ENCODE measurements at places on chromosomes 11 and 22.

DNA sequence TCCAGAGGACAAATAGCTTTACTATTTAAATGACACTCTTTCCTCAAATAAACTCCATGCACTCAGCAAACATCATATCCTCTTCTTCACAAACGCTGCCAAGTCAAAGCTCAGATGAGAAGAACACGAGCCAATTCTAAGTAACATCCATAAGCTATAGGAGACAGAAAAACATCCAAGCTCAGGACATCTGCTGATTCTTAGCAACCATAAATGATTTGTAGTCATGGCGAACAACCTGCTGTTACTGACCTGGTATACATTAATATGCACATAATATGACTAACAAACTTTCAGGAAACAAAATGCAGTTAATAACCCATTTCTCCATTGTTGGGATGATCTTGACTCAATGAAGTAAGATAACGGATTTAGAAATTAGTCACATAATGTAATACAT lies 6.7 kb downstream of the GALNT18 start:
- DNase-seq = no peak

DNA sequence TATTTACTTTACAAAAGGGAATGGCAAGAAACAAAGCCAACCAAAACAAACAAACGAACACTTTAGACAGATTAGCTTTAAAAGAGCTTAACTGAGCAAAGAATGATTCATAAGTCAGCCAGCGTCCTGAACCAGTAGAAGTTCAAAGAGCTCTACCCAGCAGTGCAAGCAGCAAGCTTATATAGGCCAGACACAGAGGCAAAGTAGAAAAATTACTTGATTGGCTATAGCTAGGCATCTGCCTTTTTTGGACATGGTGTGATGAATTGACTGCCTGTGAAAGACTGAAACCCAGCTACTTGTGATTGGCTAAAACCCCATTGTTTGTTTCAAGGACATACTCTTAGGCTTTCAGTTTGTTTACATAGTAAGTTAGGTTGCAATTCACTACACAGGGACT lies 2120.0 kb upstream of the RAG2 start:
- no peak for DNase-seq

GRCh38 chr22:27226666-27227065 lies 569.3 kb downstream of the MIAT start:
- DNase-seq = no peak

- DNase-seq = no peak
Observed at GRCh38 chr22:16967453-16968217, 40.4 kb downstream of the GAB4 start.

DNA sequence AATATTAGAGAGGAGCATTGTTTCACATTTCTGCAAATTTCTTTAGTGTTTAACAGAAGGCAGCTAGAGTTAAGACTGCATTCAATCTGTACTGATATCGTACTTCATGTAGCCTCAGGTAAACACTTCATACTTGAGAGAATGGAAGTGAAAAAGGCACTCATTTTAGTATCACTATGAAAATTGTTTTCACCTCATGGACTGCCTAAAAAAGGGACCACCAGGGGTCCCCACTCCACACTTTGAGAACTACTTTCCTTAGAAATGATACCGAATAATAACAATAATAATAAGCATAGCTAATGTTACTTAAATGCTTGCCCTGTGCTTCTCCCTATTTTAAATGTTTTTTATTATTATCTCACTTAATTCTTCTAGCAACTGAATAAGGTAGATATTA lies 95.1 kb downstream of the BLID start:
- DNase-seq = no peak

DNA sequence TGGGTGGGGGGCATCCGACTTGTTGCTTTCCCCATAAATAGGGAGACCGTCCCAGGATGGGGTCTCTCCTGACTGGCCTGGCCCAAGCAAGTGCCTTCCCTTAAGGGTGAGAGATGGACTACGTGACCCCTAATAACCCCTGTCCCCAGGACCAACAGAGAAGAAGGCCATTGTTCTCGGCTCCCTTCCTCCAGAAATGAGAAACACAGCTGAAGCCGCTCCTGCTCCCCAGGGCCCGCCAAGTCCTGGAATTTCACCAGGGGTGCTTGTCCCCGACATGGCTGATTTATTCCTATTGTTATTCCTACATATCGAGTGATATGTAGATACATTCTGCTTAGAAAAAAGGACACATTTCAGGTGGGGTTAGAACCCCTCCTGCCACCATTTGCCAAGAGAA lies 100.8 kb downstream of the TP53I11 start:
- DNase-seq = no peak

- DNase-seq = no peak
Observed at GRCh38 chr11:68956142-68956541, 24.6 kb downstream of the MRGPRD start.

GRCh38 chr11:9550191-9550628 lies 23.3 kb upstream of the WEE1 start:
- no peak for DNase-seq

DNA sequence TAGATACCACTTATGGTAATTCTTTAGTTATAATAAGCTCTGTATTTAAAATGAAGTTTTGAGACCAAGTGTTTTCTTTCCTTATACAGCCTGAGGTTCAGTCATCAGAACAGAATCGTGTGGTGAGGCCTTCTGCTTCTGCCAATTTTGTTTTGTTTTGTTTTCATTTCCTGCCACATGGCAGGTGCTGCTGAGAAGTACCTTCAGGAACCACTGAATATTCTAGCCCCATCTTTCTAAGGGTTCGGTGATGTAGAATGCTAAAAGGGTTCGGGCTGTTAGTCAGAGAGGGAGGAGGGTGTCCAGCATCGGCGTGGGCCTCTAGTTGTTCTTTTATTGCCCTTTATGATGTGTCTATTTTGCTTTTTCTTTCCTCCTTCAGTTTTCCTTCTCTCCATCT lies 25.8 kb downstream of the TNRC6B start:
- peak; percentile 42 for DNase-seq

GRCh38 chr11:124482362-124483147 lies 37.1 kb upstream of the OR8B8 start:
- DNase-seq = no peak

GRCh38 chr11:61359516-61359915 lies 2.2 kb downstream of the CYB561A3 start:
- DNase-seq = no peak

DNA sequence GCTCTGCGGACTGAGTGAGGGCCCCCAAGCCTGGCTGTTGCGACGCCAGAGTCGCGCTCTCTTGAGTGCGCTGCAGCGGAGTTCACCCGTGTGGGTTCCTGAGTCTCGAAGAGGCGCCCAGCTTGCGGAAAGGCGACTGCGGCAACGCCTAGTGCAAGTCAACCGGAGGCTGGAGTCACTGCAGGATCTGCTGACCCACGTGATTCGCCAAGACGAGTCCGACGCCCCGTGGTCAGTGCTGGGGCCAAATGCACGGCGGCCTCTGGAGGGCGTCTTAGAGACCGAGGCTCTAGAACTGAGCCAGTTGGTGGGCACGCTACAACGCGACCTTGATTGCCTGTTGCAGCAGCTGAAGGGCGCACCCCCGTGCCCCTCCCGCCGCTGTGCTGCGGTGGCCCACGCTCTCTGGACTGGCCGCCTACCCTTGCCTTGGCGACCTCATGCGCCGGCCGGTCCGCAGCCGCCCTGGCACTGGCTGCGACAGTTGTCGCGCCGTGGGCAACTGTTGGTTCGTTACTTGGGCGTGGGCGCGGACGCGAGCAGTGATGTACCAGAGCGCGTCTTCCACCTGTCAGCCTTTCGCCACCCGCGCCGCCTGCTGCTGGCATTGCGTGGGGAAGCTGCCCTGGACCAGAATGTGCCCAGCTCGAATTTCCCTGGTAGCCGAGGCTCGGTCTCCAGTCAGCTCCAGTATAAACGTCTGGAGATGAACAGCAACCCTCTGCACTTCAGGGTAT lies 32.6 kb downstream of the RRP8 start:
- no peak for DNase-seq

DNA sequence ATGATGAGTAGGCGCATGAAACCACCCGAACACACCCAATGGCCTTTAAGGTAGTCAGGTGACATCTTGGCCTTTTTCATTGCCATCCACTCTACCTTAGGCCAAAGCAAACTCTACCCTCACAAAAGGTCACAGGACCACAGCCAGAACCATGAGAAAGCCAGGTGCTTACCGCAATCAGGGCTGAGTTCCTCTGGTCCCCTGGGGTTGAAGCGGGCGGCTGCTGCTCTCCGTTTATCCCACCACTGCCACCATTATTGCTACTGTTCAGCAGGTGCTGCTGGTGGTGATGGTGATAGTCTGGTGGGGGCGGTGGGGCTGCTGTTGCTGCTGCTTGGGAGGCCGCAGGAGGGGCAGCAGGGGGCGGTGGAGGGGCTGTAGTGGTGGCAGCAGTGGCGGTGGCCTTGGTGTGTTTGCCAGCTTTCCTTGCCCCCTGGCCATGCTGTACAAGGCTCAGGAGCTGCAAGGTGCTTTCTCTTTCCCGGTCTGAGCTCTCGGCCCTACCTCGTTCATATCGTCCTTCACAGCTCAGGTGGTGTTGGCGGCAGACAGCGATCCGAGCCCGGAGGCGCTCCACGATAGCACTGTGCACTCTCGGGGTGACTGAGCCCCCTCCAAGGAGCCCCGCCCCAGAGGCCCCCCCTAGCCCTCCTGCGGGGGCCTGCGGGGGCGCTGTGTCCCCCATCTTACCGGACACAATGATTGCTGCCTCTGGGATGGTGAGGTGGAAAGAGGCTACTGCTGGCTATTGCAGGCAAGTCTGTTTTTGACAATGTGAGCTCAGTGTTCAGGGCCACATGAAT lies 1.6 kb downstream of the MAML2 start:
- DNase-seq = peak; percentile 78

DNA sequence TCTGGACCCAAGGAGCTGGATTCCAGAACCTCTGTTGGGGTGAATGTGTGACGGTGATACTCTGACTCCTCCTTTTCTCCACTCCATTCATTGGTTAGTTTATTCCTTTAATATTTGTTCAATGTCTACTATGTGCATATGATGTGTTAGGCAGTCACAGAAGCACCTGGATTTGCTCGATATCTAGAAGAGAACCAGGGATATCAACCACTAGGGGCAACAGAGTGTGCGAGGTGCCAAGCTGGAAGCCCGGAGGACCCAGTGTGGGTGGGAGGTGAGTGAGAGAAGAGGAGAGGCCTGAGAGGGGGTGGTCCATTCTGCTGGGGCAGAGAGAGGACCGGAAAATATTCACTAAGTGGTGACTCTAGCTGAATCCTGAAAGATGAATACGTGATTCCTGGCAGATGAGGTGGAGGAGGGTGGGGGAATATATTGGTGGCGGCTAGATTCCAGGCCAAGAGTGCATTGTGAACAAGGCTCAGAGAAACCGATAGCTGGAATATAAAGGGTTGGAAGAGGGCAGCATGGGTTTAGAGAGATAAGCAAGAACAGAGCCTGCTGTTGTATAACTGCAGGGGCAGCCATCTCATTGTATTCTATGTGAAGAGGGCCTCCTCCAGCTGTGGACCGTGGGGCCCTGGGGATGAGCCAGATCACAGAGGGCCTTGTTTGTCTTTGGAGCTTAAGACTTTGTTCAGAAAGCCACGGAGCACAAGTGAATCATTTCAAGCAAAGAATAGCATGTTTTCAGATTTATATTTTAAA lies 6.9 kb upstream of the TIMP3 start:
- DNase-seq = no peak

- no peak for DNase-seq
Observed at GRCh38 chr11:111684251-111684650, 81.9 kb downstream of the PPP2R1B start.

DNA sequence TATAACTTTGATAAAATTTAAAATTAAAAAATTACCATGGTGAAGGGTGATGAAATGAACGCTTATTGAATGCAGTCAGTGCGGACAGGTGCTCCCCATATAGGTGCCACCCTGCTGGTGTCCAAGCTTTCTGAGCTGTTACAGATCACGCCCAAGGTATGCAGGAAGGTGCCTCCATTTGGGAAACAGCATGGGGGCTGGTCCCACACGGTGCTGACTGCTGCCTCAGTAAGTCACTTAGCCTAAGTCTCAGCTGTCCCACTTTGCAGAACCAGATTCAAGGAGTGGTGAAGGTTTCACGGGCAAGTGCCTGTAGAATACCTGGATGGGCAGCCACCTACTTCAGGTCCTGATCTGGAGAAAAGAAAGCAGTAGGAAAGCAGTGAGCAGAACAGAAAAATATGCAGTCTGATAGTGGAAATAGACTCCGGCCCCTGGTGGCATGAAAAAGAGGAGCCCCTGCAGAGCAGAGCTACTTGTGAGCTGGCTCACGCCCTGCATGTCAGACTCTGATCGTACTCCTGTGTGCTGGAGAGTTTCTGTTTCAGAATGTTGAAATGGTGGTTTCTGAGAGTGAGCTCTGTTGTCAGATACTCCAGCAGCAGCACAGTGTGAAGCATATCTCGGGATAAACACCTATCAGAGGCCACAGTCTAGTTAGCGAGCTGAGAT lies 33.2 kb downstream of the ADORA2A start:
- DNase-seq = no peak

DNA sequence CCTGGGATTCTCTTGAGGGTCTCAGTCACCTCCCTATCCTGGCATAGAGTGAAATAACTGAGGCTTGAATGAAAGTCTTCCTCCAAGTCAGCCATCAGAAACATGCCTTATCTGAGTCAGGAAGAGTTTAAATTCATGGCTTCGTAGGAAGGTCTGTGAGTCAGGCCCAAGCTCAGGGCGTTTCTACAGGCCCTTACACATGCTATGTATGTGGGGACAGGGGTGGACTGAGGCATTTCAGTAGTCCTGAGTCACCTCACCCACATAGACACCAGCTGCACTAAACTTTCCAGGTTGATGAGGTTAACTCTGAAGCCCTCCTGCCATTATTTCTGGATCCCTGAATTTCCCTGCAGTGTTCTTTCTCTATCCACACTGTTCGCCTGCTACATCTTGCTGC lies 134.6 kb upstream of the RCN1 start:
- no peak for DNase-seq

DNA sequence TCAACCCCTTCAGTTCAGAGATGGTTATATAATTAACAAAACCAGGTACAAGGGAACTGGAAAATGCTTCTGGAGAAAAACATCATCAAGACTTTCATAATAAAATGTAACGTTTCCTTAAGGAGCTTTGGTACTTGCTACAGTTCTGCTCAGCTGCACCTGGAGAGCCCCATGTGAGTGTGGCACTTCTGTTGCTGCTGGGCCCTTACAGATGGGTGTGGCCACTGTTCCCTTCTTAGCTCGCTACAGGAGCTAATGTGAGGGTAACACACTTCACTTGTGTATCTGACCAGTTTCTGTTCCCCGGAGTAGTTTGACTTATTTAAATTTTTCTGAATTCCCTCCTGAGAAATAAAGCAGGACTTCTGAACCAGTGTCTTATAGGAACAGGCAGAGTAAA lies 4.0 kb downstream of the POU2AF3 start:
- DNase-seq = no peak

- no peak for DNase-seq
Observed at GRCh38 chr22:35872451-35872850, 154.8 kb downstream of the APOL5 start.
